ENCODE measurements at places on chromosomes 11 and 22.

DNA sequence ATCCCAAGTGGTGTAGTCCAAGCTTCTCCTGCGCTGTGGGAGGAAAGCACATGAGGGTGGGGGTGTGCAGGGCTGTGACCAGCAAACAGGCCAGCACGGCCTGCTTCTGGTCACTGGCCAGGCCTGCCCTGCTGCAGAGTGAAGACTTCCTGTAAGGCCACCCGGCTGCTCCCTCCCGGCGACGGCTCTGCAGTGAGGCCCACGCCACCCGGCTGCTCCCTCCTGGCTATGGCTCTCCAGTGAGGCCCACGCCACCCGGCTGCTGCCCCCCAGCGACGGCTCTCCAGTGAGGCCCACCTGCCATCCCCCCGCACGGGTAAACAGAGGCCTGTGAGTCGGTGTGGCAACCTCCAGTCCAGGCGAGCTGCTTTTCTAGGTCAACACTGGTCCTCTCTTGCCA, 31.4 kb upstream of the BRSK2 start:
- no peak for DNase-seq

GRCh38 chr11:94400839-94401772, at the start of gene GPR83:
Gene GPR83 (minus strand): TSS chr11:94401419. CDS start chr11:94401247, 172 bp downstream.
- DNase-seq, result no peak

GRCh38 chr11:120969993-120970392, 53.9 kb upstream of the TBCEL start:
- DNase-seq, result no peak

GRCh38 chr11:34830648-34831047, 85.5 kb downstream of the APIP start:
- DNase-seq, result peak; percentile 41

GRCh38 chr11:13315517-13316432, 38.2 kb downstream of the BMAL1 start:
- DNase-seq, result no peak
